Stimulated activated CD8-positive, alpha-beta memory T cell treated with anti-CD3 and anti-CD28 coated beads, Interleukin-15, amount 100 ng/mL, for 24 hours (primary cell): ENCODE measurements at places on chromosomes 3 and 15.

- DNase-seq = no peak
These were observed 4.6 kb downstream of the SENP5 start for GRCh38 chr3:196872316-196872715.

GRCh38 chr3:102237181-102237580, 197.6 kb upstream of the ZPLD1 start:
- DNase-seq = no peak

GRCh38 chr3:132561003-132561402, 36.1 kb upstream of the ACKR4 start:
- no peak for DNase-seq

DNA sequence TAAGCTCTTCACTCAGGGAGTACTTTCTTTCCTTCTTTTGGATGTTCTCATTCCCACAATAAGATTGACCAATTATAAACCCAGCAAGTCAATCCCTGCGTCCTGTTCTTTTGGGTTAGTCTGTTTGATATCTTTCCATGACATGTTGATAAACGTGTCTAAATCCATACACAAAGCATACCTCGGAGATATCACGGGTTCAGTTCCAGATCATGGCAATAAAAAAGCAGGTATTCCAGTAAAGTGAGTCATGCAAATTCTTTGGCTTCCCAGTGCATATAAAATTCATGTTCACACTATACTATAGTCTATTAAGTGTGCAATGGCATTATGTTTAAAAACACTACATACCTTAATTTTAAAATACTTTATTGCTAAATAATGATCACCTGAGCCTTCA, 667.7 kb downstream of the MAGI1 start:
- no peak for DNase-seq

GRCh38 chr15:66558271-66558670, 7.5 kb downstream of the LCTL start:
- no peak for DNase-seq

DNA sequence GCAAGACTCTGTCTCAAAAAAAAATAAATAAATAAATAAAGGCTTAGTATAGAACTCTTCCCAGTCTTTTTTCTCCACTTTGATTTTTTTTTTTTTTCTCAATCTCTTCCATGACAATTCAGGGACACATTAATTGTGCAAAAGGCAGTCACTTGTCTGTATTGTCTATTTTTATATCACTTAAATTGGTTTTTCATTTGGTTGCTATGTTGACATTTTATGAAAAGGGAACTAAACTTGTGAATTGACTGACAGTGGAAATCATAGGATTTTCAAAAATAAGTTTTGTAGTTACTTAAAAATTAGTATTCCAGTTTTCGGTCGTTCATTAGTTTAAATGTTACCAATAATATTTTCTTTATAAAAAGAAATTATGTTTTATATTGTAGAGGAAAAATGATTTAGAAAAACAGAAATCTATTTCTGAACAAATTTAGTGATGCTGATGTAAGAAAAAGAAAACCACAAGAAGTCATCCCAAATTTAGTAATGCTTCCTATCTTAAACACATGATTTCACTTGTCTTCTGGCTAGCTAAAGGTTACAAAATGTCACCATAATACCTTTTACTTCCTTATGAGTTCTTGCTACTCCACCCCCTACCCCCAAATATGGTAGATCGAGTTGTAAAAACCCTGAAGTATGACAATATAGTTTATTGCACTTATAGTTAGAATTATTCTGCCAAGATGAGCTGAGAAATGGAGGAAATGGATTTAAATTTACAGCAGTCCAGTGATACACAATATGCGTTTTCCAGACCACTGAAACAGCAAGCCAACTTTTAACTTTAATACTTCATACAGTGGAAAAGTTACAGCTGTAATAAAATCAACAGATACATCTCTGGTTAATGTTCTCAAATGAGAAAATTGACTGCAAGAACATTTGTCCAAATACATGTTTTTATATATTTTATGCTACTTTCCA, 37.0 kb downstream of the PPARG start:
- no peak for DNase-seq

- DNase-seq = no peak
These were observed 76.9 kb downstream of the TRIM69 start for GRCh38 chr15:44813231-44813630.
